ENCODE measurements at places on chromosomes 12 and 14. TPM values are rescaled to one million over a fixed set of nuclear protein-coding genes. Genes with fewer than 3 reads are reported as not detected.

DNA sequence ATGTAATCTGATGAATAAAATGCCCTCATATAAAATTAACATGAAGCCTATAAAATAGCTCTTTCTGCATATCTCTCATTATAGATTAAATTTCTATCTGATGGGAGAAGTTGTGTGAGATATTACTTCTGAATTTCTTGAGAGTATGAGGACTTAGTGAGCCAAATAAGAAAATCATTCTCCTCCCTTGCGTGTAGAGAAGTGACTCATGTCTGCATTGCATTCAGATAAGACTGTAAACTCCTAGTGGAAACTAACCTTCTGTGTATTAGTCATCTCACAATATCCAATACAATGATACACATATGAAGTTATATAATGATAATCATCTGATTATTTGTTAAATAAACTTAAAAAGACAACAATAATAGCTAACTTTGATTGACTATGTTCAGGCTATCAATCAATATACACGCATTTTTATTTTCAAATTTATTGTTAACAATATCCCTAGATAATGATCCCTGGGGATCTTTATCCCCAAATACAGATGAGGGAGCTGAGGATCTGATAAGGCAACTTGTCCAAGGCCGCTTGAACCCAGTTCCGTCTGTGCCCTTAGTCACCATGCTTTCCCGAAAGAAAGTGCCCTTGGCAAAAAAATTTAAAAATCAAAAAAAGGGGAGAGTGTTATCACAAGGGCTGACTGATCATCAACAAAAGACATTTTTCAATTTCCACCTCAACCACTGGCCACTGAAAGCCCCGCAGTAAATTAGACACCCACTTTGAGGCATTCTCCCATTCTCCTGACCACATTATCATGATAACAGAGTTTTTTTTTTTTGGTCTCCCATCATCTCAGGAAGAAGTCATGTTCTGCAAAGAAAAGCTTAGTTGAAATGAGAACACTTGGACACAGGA is 189.2 kb upstream of the RASSF8 start:
- no peak overlapping the region for H3K27ac ChIP-seq
- no peaks in the 10 kb centered on the region for H3K36me3 ChIP-seq
- H3K4me3 ChIP-seq = no peak overlapping the region
- DNase-seq = no peak

DNA sequence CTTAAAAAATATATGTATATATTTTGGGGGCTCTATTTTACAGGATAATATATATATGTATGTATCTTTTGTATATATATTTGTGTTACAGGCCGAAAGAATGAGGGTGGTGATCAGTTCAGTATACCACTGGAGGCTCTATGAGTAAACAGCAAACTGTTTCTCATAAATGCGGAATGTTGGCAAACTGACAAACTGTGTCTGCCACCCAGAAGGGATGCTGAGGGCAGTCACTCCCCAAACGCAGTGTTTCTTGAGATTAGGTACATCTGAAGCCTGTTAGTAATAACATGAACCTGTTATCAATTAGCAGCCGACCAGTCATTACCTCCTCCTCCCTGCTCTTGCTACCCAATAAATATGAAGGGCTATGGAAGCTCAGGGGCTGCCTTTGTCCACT is 20.8 kb downstream of the TNFAIP2 start:
- H3K27ac ChIP-seq = no peak overlapping the region
- H3K36me3 ChIP-seq = no peaks in the 10 kb centered on the region
- H3K4me3 ChIP-seq = no peak overlapping the region
- H3K27me3 ChIP-seq = peaks cover 8% of the 10 kb centered on the region
- DNase-seq = no peak
- H3K4me1 ChIP-seq = no peaks in the 10 kb centered on the region

Gene BICD1
- total RNA-seq = 22.4 TPM

DNA sequence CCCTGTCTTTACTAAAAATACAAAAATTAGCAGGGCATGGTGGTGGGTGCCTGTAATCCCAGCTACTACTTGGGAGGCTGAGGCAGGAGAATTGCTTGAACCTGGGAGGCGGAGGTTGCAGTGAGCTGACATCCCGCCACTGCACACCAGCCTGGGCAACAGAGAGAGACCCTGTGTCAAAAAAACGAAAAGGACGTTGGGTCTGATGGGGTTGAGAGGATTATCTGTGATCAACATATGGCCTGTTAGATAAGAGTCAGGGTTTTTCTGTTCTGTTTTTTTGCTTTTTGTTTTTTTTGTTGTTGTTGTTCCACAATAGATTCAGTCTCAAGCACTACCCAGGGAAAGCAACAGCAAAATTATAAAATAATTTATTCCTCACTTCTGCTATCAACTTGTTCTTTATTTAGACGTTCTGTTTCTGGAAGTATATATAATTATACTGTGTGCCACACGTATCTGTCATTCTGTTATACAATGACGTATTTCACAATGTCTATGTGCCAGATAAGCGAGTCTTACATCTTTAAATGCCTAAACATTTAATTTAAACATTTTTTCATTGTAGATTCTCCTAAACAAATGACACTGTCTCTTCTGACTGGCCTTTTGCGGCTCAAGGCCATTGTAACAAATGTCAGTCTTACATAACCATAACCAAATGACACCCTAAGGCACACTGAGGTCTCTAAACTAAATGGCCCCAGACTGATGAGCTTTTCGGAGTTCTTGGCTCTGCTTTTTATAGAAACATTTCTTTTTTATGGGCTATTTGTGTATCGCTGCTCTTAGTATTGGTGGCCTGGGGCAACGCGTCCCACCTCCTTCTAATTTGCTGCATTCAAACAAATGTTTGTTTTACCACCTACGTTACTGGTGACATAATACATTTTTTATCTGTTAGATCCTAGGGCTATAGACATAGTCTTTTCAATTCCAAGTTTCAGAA is 7.2 kb upstream of the P2RX4 start:
- no peak overlapping the region for H3K4me3 ChIP-seq
- no peaks in the 10 kb centered on the region for H3K36me3 ChIP-seq
- H3K27ac ChIP-seq = no peak overlapping the region
- H3K4me1 ChIP-seq = peaks cover 15% of the 10 kb centered on the region

Gene RASSF9
- total RNA-seq = not detected

Measured in activated CD4-positive, alpha-beta T cell treated with anti-CD3 and anti-CD28 coated beads, Interleukin-2, amount 10 ng/mL, durations not matched to agents 7 days and 5 days (primary cell).